ENCODE measurements at places on chromosomes 12 and 14.

DNA sequence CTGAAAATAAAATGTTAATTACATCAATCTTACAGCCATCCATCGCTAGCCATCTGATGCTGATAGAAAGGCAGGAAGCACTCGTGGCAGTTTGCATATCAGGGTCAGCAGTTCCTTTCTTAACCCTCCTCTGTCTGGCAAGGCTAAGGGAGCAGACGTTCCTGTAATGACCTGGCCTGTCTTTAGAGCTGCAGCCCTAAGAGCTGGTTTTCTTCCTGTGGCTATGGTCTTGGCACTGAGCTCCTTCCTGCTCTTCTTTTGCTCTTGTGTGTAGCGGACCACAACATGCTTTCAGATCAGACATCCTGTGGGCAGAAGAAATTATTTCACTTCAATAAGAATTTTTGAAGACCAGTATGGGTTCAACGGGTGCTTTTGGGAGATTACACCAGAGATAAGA is 170.4 kb downstream of the DAD1 start:
- no peak for DNase-seq

- DNase-seq = no peak
Observed at GRCh38 chr14:96224480-96225096, 19.9 kb downstream of the BDKRB2 start.

DNA sequence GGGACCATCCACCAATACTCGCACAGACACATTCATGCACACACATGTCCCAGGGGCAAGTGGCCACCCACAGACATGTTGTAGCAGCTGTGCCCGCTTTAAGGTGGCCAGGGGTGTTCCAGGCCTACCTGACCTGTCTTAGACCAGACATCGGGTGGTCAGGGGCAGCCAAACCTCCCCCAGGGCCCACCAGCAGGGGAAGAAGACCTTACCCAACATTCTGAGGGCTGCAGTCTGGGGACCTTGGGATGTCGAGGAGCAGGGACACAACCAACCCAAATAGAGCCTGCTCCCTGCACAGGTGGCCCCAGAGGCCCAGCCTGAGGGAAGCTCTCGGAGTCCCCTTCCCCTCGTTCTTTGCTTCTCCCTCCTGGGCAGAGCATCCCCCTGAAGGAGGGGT is 1.7 kb upstream of the TMEM119 start:
- no peak for DNase-seq

DNA sequence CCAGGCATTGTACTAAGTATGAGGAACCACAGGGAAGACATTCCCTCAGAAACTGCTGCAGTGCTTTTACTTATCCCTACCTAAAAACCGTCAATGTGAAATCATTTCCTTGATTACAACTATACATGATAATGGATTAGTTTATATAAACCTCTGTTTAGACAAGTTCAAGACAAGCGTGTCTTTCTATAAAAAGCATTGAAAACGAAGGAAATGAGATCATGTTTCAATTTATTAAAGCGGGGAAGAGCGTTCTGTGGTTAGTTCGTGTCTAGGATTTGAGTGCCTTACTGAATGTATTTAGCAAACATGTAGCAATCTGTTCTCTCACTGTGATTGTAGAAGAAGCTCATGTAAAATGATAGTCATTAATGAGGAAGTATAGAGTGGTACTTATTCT is 37.5 kb downstream of the GALC start:
- DNase-seq = no peak
